Midbrain (tissue), 1 donor: ENCODE measurements at places on chromosomes 13 and 19.

GRCh38 chr19:17418710-17419109 is 1.1 kb upstream of the MVB12A start:
- no peak for DNase-seq

DNA sequence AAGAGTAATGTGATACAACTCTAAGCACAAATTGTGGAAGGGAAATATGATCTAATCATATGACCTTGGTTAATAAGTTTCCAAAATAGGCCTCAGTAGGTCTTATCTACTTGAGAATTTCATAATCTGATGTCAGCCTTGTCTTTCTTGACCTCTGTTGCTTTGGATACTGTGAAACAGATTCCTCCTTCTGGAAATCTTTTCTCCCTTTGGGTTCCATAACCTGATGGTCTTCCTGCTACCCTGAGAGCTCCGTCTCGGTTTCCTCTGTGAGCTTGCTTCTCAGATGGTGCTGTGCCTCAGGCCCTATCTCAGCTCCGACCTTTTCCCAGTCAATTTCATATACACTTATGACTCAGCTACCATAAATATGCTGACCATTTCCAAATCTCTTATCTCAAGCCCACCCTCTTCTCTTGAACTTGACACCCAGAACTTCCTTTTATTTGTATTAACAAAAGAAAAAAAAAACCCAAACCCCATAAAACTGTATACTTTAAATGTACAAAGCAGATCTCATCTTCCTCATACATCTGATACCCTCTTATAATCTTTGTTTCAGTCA is 6.4 kb upstream of the SLC46A3 start:
- DNase-seq: no peak

GRCh38 chr13:102367836-102368235 is 34.0 kb downstream of the FGF14 start:
- no peak for DNase-seq

DNA sequence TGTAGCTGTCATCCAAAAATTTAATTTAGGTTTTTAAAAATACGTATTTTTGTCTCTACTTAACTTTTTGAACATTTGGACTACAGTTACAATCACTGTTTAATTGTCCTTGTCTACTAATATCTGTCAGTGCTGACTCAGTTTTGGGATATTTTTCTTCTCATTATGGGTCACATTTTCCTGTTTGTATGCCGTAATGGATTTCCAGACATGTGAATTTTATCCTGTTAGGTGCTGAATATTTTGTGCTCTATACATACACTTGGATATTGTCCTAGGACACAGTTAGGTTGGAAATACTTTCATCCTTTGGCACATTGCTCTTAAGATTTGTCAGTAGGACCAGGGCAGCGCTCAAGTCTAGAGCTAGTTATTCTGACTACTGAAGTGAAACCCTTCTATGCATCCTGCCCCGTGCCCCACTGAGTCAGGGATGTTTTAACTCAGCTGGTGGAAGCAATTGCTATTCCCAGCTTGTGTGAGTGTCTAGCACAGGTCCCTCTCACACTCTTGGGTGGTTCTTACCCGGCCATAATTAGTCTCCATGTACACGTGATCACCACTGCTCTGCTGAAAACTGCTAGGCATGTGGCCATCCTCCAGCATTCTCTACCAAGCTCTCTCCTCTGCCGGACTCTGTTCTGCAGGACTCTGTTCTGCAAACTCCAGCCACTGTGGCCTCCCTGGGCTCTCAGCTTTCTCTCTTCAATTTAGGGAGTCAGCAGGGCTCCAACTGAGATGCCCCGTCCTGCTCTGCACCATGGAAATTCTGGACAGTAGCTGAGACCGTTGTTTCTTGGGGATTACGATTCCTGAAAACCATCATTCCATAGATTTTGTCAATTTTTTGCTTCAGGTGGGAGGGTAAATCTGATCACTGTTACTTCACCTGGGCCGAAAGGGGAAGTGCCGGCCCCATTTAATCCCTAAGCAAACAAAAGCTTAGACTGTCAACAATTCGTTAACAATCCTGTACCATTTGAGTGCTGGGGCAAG is 11.1 kb downstream of the PROZ start:
- no peak for DNase-seq

- no peak for DNase-seq
Measured at GRCh38 chr13:108463340-108463739, 166.1 kb upstream of the MYO16 start.

DNA sequence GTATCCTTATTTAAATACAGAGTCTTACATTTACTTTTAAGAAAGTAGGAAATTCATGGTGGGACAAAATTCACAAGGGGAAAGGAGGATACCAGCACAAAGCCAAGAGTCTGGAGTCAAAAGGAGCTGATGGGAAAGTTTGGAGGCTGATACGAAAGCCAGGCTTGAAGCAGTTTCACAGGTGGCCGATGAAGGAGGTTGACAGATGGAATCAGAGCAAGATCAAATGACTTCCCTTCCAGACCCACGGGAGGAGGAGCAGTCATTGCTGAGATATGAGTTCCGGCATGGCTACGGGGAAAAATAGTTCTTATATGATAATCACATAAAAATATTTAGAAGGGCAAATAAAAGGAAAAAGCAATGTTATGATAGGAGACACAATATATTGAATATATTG is 65.0 kb downstream of the DGKH start:
- DNase-seq: no peak

- no peak for DNase-seq
Measured at GRCh38 chr19:41930926-41931592, 2.8 kb upstream of the ERFL start.
